HCEC 1CT (cell line): ENCODE measurements at places on chromosomes 7 and 10.

DNA sequence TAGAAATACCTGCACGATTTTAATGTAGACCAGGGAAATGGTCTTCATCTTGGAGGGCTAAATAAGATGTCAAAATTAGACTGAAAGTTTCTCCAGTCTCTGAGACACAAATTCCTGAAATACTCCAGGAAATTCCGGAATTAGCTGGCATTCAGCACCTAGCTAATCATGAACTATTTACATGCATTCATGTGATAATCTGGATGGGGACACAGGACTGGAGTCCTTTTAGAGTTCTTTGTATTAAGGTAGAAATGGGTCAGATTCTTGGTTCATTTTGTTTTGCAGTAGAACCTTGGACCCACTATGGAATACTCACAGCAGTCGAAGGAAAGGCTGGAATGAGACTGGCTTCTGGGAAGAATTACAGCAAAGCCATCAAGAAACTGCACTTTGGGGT is 65.3 kb upstream of the MDFIC start:
- no peak for DNase-seq

DNA sequence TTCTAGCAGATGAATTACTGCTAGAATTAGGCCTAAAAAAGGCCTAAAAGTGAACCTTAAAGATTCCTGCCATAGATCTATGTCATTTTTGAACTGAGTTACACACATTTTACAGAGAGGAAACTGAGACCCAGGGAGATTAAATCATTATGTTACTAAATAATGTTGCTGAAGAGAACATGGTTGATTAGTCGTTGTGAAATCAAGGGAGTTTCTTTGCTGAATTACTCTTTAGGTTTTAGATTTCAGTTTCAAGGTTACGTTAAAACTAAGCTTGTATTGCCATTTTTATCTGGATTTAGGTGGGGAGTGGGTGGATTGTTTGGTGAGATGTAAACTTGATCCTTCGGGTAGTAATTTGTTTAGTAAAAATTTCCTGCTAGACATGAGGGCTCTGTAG is 21.3 kb downstream of the CDK14 start:
- no peak for DNase-seq

- no peak for DNase-seq
These were observed 66.0 kb downstream of the ENO4 start for GRCh38 chr10:116915340-116915739.

- DNase-seq = no peak
These were observed 59.0 kb downstream of the INSYN2A start for GRCh38 chr10:127137391-127137790.

- DNase-seq = peak; percentile 29
These were observed 683.9 kb downstream of the MAGI2 start for GRCh38 chr7:78769481-78770101.

- DNase-seq = no peak
These were observed 31.3 kb upstream of the FRAT2 start for GRCh38 chr10:97365761-97366351.

DNA sequence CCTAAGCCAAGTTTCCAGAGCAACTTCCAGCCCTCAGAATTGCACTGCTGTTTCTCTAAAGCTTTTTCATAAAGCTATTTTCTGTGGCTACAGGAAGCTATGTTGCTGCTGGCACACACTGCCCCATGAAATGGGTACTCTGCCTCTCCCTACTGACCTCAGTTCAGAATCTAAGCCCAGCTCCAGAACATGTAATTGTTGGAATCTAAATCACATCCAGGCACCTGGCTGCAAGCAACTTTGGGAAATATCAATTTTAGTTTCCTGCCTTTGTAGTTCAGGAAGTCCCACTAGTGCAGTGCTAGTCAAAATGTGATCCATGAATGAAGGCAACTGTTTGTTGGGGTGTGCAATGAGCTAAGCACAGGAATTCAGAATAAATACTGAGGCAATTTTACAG is 226.2 kb downstream of the THSD7A start:
- no peak for DNase-seq

DNA sequence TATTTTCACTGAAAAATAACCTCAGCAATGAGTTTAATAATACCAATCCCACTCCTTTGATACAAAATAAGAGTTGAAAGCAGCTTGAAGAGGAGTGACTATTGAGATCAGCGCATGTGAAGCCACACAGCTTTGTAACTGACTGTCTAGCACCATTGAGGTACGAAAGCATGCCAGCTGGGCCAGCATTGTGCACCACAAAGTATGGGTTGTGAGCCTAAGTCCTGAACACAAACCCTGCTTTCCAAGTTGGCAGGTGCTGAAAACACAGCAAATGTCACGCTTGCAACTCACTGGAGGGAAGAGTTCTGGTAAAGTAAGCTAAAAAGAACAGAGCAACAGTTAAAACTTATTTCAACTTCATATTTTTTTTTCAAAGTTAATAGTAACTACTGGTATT is 4.0 kb upstream of the FAM53B start:
- DNase-seq = no peak

GRCh38 chr10:10687751-10688150 is 329.9 kb upstream of the CELF2 start:
- DNase-seq = no peak

GRCh38 chr10:49191349-49191748 is 3.2 kb upstream of the TMEM273 start:
- DNase-seq = no peak

- DNase-seq = no peak
These were observed 44.7 kb downstream of the PDE1C start for GRCh38 chr7:32025381-32026082.

GRCh38 chr10:33001908-33002492 is 44.0 kb upstream of the ITGB1 start:
- DNase-seq = no peak

GRCh38 chr7:106058928-106059324 is 53.2 kb downstream of the SYPL1 start:
- no peak for DNase-seq

DNA sequence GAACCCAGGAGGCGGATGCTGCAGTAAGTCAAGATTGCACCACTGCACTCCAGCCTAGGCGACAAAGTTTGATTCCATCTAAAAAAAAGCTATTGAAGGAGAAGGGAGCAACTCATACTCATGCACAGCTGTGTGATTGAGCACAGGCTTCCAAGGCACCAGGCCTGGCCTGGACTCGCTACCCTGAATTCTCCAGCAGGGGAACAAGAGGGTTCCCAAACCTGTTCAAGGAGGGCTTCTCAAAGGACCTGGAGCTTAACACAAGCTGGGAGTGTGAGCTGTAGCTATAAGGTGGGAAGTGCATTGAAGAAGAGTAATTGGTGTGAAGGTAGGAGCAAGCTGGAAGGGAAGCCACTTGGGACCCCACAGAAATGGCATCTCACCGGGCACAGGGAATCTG is 15.1 kb upstream of the DDIT4 start:
- DNase-seq = no peak

DNA sequence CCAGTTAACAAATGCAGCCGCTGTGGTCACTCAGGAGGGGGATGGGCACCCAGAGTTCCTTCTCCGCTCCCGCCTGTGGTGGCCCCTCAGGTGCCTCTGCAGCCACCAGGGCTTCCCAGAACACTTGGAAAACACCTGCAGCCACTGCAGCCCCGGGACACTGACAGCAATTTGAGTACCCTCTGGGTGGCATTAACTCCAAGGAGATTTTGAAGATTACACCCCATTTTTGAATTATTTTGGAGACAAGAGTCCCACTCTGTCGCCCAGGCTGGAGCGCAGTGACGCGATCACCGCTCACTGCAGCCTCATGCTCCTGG is 32.2 kb downstream of the IL15RA start:
- no peak for DNase-seq

DNA sequence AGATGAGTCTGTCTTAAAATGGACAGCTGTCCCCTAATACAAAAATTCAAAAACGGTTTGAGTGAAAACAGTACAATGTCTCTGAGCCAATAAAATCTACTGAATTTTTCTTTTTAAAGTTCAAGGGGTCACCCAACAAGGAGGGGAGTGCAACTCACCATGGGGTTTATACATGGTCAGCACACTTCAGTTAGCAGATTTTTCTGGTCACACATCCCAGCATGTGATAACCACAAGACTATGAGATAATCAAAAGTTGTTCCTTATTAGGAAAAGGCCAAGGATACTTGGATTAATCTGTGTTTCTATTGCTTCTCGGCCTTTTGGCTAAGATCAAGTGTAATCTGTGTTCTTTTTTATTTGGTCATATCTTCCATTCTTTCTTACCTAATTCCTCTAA is 31.6 kb downstream of the ABCB5 start:
- no peak for DNase-seq

DNA sequence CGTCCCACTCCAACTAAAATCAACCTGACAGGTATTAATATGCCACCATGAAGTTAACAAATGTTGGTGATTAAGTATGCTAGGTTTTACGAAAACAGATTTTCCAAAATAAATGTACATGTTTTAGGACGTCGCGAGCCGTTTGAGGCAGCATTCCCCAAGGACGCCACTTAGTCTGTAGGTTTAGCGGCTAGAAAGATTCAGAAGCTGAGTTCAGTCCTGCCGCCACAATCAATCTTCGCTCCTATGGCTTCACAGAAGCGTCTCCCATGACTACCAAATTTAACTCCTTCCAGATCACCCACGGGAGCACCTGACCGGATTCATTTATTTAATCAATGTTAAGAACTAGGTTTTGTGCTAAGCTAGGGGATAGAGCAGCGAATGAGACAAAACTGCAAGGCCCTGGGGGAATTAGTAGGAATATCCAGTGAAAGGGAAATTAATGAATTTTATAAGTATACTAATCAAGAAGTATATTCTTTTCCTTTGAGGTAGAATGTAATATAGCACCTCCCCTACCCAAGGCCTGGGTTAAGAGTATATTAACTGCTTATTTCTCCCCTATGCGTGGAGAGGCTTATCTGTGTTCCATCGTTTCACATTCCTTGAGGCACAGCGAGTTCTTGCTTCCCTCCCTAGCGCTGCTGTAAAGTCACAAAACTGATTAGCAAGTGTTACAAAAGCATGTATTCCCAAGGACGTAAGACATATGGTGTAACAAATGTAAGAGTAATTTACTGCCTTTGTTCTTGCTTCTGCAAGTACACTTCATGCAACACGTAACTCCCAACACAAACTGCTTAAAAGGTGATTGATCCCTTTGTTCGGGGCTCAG is 994 bp upstream of the CYP51A1 start:
- peak; percentile 27 for DNase-seq

DNA sequence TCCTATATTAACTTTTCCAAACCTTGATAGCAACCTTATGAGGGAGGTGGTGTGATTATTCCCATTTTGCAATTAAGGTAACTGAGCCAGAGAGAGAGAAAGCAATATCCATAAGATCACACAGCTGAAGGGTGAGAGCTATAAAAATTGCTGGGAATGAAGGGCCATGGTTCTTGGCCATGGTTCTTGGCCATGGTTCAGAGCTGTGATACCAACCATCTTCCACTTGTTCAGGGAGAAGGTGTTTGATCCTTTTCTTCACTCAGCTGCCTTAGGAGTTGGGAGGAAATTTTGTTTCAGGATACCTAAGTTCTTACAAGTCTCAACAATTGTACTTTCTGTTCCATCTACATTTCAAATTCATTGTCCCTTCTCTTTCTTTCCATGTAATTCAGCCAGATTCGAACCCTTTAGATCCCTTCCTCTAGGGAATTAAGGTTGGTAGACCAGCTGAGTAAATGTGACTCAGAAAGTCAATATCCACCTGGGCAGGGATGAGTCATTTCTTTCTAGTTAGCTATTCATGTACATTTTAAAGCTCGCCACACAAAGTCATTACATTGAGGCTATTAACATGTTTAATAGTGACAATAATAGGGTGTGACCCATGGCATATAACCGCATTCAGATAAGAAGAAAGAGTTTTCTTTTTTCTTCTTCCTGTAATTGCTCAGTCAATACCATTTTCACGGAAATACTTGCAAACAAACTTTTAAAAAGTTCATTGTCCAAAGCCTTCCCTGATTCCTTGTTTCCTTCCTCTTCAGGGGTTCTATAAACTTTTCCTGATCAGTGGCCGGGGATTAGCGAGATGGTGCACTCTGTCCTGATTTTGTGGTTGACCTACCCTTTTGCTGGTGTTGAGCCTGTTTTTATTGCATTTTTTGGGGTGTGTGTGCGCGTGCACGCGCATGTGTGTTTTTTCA is 143.4 kb downstream of the TCF7L2 start:
- peak; percentile 47 for DNase-seq

GRCh38 chr7:26151650-26151952 is 397 bp upstream of the NFE2L3 start:
- DNase-seq = no peak

- peak; percentile 44 for DNase-seq
These were observed 7.6 kb upstream of the GRID2IP start for GRCh38 chr7:6558837-6559236.

- DNase-seq = no peak
These were observed 467.4 kb upstream of the SORCS1 start for GRCh38 chr10:107631876-107632275.

DNA sequence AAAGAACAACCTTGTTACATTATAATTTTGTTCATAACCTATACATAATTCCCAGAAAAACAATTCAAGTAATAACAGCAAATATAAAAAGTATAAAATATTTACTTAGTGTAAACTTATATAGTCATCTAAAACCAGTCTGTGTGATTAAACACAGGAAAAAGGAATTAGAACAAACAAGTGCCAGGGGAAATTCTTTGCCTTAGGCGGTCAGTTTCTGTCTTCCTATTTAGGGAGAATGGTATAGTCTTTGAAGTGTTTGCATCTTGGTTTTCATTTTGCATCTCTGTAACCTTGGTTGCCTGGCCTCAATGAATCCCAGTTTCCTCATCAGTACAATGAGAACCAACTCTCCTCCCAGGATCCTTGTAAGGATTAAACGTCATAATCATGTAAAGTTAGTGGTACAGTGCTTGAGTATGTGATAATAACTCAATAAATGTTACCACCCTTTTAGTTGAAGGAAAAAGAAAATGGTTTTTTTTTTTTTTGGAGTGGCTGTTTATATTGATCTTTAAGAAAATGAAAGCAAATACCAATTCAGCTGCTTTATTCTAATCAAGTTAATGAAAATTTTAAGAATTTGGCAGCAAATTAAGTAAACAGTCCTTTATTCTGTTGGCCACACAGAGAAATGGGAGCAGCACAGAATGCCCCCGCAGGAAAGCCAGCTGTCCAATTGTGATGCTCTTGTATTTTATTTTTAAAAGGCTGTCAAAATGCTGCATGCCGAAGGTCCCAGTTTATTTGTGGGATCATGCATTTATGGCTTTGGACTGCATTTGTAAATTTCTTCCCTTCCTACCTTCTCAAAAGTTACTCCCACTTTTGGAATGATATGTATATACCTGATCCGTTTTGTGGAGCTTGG is 61.8 kb downstream of the SHH start:
- no peak for DNase-seq

DNA sequence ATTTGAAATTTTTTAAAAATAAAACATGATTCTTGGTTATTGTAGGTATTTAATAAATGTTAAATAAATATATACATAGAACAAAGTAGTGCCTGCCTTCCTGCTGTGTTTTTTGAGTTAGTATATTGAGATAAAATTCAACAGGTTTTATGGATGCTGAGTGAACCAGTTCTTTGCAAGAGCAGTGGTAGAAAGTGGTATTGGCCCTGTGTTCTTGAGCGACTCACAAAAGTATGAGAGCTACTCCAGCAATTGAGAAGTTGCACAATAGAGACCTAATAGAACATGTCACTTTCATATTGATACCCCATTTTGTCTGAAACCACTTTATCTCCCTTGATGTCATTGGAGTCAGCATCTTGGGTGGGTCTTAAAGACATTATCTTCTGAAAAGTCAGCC is 32.6 kb upstream of the GJD4 start:
- DNase-seq = peak; percentile 64

- DNase-seq = peak; percentile 78
These were observed 466.6 kb upstream of the IGFBP3 start for GRCh38 chr7:46387646-46388045.
